ENCODE measurements at places on chromosomes 13 and 19. TPM values are rescaled to one million over a fixed set of nuclear protein-coding genes. Genes with fewer than 3 reads are reported as not detected.

DNA sequence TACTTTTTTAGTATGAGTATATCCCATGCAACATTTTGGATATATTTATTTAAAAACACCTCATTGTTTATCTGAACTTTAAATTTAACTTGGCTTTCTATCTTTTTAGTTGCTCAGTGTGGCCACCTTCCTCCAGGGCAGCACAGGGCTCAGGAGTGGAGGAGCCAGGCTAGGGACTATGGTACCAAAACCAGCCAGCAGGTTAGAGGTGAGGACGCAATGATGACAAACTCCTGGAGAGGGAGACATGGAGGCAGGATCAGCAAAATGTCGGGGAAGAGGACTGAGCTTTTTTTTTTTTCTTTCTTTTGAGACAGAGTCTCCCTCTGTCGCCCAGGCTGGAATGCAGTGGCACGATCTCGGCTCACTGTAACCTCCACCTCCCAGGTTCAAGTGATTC lies 29.6 kb upstream of the CALM3 start:
- DNase-seq, result peak; percentile 40

- peak; percentile 55 for DNase-seq
These were observed 9.2 kb downstream of the PGPEP1 start for GRCh38 chr19:18349524-18350128.

- no peak for DNase-seq
These were observed 185.9 kb downstream of the ZNF536 start for GRCh38 chr19:30557927-30558557.

PEAK3 gene
- total RNA-seq, result not detected

VSTM2B gene
- not detected for total RNA-seq
